ENCODE measurements at places on chromosomes 1 and 21. TPM values are rescaled to one million over a fixed set of nuclear protein-coding genes. Genes with fewer than 3 reads are reported as not detected.

DNA sequence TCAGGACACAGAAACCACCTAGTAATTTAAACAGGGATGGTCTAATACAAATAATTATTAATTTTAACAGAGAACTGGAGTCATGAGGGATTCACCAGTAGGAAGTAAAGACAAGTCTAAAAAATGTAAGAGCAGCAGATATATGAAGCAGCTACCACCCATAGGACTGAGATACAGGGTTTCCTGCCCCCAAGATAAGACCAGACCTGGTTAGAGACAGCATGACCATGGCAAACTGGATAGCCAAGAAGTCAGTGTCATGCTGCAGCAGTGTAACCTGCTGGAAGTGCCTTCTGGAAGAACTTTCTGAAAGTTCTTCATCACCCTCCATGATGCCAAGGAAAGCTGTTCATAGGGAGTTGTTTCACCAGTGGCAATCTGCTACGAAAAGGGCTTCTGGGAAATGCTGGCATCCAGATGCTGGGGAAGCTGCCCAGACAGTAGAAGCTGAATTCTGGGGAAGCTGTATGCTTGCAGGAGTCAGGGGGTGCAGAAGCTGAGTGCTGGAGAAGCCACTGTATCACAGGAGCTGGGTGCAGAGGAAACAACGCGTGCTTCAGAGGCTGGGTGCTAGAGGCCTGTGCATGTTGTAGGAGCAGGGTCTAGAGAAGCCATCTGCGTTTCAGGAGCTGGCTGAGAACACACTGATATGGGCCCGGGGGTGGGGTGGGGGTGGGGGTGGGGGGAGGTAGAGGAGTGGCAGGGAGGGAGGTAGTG, 356.4 kb downstream of the DISC1 start:
- no peaks in the 10 kb centered on the region for H3K27me3 ChIP-seq
- no peak overlapping the region for H3K4me3 ChIP-seq
- no peak overlapping the region for H3K27ac ChIP-seq
- H3K4me1 ChIP-seq = no peaks in the 10 kb centered on the region

DNA sequence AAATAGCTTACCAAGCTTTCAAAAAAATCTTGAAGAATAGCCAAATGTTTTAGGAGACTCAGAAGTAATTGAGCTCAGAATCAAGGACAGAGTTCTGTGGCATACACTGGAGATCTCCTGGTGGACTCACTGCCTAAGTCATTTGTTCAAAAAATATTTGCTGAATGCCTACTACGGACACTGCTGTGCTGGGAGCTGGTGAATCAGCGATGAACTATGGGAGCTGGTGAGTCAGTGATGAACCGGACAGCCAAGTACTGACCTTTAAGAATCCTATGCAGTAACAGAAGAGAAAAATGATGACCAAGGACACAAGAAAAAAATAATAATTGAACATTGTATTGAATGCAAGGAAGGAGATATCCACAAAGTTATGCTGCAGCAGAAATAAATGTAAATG, 717.9 kb upstream of the CXADR start:
- H3K27me3 ChIP-seq = no peaks in the 10 kb centered on the region
- no peaks in the 10 kb centered on the region for H3K36me3 ChIP-seq
- H3K4me1 ChIP-seq = peaks cover 2% of the 10 kb centered on the region
- H3K27ac ChIP-seq = no peak overlapping the region
- peak; percentile 95 for DNase-seq

- no peaks in the 10 kb centered on the region for H3K36me3 ChIP-seq
- H3K27me3 ChIP-seq = no peaks in the 10 kb centered on the region
- H3K4me1 ChIP-seq = peaks cover 6% of the 10 kb centered on the region
- no peak for DNase-seq
These were observed 255.9 kb downstream of the LMO4 start for GRCh38 chr1:87584586-87584985.

DNA sequence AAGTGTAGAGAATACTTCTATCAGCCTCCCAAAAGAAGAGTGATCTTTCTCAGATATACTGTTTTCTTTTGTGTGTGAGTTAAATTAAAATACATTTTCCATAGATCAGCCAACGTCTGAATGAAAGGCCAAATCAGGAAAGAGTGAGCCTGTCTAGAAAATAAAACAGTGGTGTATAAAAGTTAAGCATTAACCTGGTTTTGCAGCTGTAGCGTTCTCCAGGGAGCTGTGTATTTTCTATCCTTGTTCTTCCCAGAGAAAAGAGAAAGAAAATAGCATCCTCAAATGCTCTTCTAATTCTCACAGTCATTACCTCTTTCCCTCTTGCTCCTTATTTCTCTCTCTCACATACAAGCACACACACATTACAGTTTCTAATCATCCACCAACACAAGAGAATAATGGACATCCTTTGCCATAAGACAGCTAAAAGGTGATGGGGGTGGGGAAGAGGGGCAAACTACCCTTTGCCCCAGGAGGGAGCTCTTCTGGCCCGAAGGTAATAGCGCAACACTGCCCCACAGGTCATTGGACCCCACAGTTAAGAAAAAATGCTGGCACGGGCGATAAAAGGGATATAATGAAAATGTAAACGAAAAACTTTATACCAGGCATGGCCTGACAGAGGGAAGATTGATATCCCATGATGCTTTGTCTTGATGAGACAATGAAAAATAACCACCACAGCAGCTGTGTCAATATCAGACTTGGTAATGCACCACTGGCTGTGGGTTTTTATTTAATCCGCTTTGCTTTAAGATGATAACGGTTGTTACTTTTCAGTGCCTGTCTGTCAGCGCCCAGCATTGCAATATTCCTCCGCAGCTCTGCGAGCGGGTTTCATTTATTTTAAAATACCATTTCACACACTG, 150.3 kb downstream of the NUF2 start:
- DNase-seq = no peak
- H3K27me3 ChIP-seq = no peaks in the 10 kb centered on the region

DNA sequence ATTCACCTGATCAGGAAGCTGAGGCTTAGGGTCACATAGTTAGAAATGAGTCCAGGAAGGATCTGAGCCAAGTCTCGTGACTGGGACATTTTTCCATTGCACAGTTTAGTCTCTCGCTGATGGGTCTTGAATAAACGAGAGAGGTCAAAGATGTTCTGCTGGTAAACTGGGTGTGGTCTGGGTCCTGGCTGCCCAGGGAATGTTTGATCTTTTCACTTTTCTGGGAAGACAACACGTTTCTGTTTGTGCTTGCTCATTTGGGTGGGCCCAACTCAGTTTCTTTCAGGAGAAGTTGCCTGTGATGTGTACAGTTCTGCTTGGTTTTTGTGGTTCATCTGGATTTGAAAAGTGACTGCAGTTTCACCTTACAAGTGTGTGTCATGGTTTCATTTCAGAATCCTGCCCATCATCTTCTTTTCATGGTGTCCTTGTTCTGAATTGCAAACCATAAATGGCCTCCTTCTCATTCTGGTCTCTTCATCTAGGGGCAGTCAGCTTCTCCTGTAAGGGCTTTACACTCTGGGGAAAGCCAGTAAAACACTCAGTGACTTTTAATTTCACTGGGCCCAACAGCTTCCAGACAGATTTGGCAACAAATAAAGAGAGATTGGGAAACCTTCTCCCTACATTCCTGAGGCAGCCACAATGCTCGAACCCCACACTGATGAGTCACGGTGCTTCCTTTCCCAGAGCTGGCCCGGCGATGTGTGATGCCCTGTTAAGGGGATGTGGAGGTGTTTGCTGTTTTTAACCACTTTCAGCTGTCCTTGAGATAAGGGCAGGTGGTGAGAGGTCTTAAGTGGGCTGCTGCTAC, 7.2 kb upstream of the TACSTD2 start:
- DNase-seq = peak; percentile 96
- H3K4me1 ChIP-seq = peaks cover 22% of the 10 kb centered on the region
- no peak overlapping the region for H3K4me3 ChIP-seq
- H3K36me3 ChIP-seq = no peaks in the 10 kb centered on the region

The SPRR2G gene
- not detected for total RNA-seq
